ENCODE measurements at places on chromosomes 3 and 15. TPM values are rescaled to one million over a fixed set of nuclear protein-coding genes. Genes with fewer than 3 reads are reported as not detected.

DNA sequence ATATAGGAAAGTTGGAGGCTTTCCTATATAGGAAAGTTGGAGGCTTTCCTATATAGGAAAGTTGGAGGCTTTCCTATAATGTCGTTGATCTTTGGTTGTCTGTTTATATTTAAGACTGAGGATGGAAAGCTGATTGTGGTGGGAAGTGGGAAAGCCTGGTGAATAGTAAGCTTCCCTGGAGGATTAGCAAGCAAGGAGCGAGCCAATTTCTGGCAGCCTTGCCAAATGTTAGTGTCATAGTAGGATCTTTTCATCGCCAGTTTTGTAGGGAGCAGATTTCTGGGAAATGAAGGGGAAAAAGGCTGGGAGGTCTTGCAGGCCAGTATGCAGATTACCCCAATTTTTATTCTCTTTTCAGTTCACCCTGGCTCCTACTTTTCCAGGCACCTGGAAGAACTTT lies 39.9 kb upstream of the CCNL1 start:
- no peak for DNase-seq

GRCh38 chr3:41847679-41848078 lies 114.2 kb downstream of the ULK4 start:
- no peak for DNase-seq

Gene MASP1
- total RNA-seq: not detected

Gene CCDC191
- total RNA-seq: 0.78 TPM

Gene EXOSC7
- 35.2 TPM for total RNA-seq

Gene SYNM
- not detected for total RNA-seq

Gene RBP2
- total RNA-seq: not detected

Data from HT-29 (cell line).